ENCODE measurements at places on chromosomes 7 and 10.

GRCh38 chr10:132643709-132644526 is 106.3 kb downstream of the INPP5A start:
- no peak for DNase-seq

- DNase-seq = peak; percentile 88
Observed at GRCh38 chr7:1533547-1534329, 3.2 kb downstream of the MAFK start.

DNA sequence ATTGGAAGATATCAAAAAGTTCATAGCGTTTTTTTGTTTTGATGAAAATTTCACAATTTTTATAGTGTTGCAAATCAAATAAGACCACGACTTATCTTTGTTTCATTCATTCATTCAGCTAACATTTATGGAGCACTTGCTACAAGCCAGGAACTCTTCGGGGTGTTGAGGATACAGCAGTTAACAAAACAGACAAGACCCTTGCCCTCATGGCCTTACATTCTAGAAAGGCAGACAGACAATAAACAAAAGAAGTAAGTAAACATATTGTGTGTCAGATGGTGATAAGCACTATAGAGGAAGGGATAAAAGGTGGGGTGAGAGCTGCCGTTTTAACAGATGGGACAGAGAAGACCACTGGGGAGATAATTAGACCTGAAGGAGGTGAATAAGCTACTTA is 41.6 kb upstream of the GSAP start:
- DNase-seq = no peak

DNA sequence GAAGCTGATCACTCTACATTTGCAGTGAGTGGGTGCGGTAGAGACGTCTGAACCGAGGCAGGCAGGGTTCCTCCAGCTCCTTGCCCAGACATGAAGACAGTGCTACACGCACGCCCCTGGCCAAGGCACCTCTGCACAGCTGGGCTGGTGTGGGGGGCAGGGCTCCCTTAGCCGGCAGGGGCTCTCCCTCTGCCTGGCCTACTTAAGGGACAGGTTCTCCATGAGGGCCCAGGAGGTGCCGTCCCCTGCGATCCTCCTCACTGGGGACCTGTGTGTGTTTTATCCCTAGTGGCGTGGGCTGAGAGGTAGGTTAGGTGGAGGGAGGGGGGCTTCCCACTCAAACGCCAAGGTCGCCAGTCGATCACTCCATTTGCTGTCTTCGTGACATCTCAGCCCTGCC is 35.3 kb downstream of the IL15RA start:
- DNase-seq = no peak

GRCh38 chr7:47513741-47514241 is 68.1 kb downstream of the TNS3 start:
- peak; percentile 84 for DNase-seq

DNA sequence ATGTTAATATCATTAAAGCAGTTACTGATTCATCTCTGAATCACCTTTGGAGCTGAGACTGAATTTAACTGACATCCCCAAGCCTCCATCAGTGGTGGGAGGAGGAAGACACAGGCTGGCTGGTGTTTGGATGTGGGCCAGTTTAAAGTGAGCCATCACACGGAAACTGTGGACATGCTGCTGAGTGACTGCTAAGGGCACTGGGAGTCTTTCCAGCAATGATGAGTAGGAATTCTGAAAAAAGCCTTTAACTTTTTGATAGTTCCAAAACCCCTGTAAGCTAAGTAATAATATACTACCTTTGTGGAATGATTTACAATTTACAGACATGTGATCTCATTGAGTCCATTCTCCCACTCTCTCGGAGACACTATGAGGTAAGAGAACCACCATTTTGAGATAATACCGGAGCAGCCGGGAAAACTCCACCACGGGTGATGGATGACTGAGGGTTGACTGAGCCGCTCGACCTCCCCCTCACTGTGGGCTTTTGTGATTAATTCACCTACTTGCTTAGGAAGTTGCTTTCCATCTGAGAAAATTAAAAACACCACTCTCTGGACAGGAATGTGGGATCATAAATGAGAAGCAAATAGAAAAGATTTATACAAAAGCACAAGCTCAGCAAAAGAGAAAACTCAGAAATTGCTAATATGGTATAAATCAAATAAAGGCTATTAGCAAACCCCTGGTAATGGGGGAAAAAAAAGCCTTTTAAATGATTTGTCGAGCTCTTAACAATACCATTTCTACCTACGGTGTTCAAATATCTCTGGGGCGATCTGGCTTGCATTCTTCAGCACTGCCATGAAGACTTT is 194.8 kb downstream of the FANK1 start:
- peak; percentile 83 for DNase-seq

DNA sequence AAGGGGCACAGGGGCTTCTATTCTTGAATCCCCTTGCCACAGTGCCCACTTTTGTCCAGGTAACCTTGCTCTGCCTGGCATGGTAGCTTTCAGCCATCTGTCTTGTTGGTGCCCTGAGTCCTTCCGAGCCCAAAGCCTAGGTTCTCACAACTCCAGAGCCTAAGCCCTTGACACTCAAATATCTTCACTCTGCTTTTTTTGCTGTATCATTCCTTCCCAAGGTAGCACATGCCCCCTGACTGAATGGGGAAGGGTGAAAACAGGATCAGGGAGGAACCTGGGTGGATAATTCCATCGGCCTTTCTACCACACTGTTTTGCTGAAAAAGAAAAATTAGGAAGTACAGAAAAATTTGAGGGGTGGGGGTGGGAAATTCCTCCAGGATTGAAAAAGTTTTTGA is 37.6 kb downstream of the LDB3 start:
- no peak for DNase-seq

DNA sequence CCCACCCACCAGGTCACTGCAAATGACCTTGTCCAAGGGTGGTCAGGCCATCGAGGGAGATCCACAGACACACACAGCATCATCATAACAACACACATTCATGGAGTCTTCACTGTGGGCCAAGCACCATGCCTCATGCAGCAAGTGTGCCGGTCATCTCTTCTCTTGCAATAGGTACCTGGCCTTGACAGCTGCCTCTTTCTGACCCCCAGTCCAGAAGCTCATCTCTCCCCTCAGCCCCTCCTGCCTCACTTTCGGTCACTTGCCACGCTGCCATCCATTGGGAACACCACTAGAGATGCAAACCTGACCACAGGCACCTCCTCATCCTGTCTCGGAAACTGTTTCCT is 75.9 kb downstream of the OAT start:
- no peak for DNase-seq

DNA sequence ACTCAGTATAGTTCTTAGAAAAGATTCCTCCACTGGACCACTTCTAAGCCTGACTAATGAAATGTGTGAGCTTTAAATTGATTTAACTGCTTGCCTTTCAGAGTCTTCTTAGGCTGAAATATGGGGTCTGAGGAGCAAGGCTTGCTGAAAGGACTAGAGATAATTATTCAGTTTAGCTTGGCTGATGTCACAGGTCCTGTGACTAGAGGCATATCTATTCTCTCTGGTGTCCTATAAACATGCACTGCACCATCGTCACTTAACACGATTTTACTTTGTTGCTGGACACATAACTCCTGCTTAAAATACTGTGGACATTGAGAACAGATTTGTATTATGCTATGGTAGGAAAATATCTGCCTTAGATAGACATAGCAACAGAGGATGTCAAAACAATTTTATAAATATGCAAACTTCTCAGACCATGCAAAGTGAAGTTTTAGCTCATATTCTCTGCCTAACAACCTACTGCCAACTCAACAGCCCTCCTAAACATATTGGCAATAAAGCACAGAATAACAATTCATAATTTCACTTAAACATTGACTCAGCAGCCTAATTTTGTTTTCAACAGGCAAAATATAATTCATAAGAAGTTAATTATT is 80.2 kb downstream of the RNF133 start:
- no peak for DNase-seq

DNA sequence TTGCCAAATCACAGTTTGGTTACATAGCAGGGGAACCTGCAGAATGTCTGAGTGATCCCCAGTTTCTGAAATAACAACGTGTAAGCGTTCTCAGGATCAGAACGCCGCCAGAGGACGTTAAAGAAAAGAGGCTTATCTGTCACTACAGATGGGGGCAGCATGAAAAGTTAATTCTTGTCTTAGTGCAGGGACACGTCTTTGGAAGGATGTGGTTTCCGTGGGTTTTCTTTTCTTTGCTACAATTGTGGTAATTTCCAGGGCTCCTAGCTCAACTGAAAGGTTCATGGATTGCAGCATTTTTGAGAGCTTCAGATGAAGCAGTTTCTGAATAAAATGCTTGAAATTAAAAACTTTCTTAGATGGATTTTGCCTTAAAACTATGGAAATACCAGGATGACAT is 106.6 kb downstream of the PRKCQ start:
- DNase-seq = no peak

- DNase-seq = no peak
Observed at GRCh38 chr7:143360788-143361551, 1.5 kb downstream of the FAM131B start.

GRCh38 chr7:39433550-39433949 is 132.7 kb upstream of the YAE1 start:
- DNase-seq = no peak

- no peak for DNase-seq
Observed at GRCh38 chr7:50473531-50473930, 23.4 kb upstream of the FIGNL1 start.

- no peak for DNase-seq
Observed at GRCh38 chr7:48042636-48043035, 7.3 kb downstream of the C7orf57 start.

- DNase-seq = no peak
Observed at GRCh38 chr7:69428089-69428488, 170.2 kb upstream of the AUTS2 start.

DNA sequence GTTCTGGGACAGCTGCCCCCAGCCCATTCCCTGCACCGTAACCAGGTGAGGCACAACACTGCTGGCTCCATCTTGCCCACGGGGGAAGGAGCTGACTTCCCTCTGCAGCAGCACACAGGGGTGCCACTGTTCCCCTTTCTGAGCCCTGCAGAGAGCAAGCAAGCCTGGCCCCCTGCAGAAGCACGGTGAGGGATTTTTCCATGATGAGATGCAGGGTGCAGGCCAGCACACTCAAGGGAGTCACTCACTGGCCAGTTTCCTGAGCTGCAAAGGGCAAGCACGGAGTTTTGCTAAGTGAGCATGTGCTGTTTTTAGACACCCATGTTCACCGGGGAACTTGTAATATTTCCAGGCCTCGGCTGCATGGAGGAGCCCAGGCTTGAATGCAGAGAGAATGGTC is 176.6 kb downstream of the PIP4K2A start:
- DNase-seq = no peak

DNA sequence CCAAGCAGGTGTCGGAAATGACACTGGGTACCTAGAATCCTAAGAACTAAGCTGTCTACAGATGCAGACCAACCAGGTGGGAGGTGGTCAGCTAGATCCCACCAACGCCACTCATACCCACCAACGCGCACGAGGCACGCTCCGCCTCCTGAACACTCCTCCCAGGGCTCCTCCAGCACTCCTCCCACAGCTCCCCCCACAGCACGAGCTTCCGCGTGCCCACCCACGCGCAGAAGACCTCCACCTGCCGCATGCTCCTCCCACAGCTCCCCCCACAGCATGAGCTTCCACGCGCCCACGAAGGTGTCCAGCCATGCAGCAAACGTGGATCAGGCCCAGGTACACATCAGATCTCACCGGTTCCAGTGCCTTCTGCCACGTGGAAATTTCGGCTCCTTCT is 196.0 kb downstream of the MAD1L1 start:
- DNase-seq = no peak

- no peak for DNase-seq
Observed at GRCh38 chr7:23205909-23206767, 24.3 kb downstream of the NUP42 start.

GRCh38 chr7:18566205-18566604 is 70.7 kb downstream of the HDAC9 start:
- no peak for DNase-seq

DNA sequence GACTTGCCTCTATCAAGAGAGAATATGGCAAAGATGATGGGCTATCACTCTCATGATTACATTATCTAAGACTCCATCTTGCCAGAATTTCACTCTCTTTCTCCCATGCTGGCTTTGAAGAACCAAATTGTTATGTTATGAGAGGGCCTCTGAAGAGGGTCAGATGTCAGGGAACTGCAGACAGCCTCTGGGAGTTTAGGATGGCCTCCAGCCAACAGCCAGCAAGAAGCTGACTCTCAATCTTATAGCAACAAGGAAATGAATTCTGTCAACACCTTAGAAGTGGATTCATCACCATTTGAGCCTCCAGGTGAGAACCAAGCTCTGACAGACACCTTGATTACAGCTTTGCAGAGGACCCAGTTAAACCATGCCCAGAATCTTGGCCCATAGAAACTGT is 33.6 kb downstream of the ZNF22 start:
- no peak for DNase-seq

DNA sequence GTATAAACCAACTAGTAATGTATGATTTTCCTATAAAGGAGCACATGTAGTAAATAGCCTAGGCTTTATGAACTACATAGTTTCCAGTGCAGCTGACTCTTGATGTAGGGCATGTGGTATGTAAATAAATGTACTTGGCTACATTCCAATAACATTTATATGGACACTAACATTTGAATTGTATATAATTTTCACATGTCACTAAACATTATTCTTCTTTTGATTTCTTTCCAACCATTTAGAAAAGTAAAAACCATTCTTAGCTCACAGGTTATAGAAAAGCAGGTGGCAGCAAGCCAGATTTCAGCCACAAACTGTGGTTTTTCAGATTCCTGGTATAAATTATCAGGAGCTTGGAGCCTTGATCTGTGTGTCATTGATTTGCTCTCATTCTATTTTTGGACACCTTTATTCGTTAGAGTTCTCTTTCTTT is 1182.0 kb downstream of the CNTNAP2 start:
- DNase-seq = no peak

GRCh38 chr7:29216128-29216527 is 21.6 kb downstream of the CHN2 start:
- no peak for DNase-seq

- DNase-seq = no peak
Observed at GRCh38 chr7:21778953-21779352, 166.7 kb downstream of the CDCA7L start.

- DNase-seq = no peak
Observed at GRCh38 chr7:104816537-104816936, 197.5 kb upstream of the KMT2E start.

DNA sequence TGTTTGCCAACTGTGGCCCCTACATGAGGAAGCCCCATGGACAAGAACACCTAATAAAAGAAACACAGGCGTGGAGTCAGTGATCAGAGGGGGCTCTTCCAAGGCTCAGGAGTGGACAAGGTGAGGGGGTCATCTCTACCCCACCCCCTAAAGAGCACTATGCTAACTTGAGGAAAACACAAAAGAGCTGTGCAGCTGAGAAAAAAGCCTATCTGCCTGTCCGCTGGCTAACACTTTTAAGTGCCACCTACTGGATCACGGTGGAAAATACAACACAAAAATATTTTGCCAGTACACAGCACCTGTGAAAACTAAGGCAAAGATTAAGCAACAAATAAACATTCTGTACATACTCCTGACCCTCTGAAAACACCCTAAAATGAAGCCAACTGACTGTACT is 53.1 kb upstream of the COBL start:
- no peak for DNase-seq

GRCh38 chr7:132152131-132152889 is 424.0 kb downstream of the PLXNA4 start:
- DNase-seq = no peak

GRCh38 chr7:158500651-158501052 is 87.0 kb downstream of the PTPRN2 start:
- no peak for DNase-seq

- no peak for DNase-seq
Observed at GRCh38 chr7:49840751-49841405, 67.4 kb downstream of the VWC2 start.
